ENCODE measurements at places on chromosomes 1 and 21.

GRCh38 chr21:45169682-45170081 is 95.3 kb downstream of the ADARB1 start:
- no peak for DNase-seq

DNA sequence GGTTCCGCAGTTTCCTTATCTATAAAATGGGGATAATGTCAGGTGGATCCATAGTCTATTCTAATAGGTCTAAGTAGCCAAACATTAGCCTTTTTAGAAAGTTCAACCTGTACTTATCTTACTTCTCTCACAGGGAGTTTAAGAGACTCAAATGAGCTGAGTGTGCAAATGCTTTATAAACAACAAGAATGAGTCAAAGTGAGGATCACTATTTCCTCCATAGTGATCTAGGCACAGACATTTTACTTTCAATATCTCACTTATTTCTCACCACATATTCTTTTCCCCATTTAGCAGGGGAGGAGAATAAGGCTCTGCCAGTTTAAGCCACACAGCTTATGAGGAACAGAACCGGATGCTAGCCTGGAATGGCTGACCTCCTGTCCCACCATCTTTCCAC is 92.1 kb upstream of the LMO4 start:
- no peak for DNase-seq

GRCh38 chr1:183243161-183244050 is 57.3 kb downstream of the LAMC2 start:
- DNase-seq: no peak

DNA sequence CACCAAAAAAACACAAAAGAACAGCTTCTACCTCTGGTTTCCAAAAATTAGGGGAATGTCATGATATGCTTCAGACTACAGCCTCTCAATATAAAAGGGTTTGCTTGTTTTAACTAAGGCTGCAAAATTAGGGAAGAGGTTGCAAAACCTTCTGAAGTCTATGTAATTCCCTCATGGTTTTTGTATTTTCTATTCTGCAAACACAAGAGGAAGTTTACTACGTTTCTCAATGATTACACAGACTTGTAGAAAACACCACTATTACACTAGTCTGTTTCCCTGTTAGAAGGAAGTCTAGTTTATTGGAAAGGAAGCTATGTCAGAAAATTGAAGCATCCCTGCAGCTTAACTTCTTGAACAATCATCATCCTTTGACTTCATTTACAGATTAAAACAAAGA is 229.7 kb upstream of the FMN2 start:
- DNase-seq: no peak

DNA sequence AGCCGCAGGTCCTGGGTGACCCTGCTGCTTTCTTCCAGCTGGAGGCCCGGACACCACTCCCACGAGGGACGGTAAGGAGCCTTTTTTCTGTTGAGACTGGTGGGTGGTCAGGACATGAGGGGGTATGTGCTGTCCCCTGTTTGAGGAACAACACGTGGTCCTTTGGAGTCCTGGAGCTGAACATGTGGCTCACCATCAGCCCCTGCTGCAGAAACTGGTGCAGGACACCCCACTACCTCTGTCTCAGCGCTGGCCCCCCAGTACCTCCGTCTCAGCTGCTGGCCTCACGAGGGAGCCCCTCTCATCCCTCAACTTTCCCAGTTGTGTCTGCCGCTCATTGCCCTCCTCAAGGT is 34.7 kb downstream of the SLC19A1 start:
- DNase-seq: no peak

DNA sequence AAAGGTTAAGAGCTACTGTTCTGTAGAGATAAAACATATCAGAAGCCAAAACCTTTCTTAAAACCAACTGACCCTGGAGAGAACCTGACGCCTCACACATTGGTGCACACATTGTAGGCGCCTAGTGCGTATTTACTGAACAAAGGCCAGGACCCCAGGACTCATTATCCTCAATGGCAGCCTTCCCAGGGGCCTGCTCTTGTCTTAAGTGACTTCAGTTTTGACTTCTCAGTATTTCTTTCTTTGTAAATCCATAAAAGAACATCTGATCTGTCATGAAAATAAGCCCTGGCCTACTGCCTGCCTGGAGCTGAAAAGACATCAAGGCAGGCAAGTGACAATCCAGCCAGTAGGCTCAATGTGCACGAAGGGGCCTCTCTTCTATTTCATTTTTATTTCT is 27.6 kb downstream of the ABCA4 start:
- DNase-seq: no peak

DNA sequence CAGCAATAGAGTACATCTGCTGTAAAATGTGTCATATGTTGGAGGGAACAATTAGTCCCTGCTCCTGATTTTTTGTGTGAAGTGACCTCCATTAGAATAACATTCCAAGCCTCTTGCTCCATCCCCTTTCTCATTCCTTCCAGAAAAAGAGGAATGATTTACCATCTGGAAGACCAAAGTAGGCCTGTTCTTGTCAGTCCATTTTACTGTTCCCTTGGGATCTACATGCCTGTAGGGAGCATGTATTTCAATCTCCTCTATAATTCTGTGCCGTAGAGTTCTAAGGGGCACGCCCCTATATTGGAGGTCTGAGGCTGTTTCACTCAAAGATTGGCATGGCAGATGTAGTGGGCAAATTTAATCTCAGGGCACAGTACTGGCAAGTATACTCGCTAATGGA is 48.8 kb upstream of the MAN1A2 start:
- no peak for DNase-seq

DNA sequence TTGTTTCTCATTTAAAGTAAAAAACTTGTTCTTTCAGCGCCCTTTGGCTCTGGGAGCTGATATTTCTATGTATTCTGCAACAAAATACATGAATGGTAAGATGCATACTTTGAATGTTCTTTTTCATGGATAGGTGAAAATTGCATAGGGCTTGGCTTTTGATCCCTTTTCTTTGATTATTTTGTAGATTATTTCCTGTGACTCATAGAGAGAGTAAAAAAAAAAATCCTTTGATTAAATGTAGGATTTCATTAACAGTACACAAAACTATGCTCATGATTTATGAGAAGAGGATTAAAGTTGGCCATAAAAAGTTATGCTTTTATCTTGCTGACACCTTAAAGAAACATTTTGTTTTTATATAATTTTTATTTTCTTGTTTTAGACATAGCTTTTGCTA is 18.7 kb downstream of the CTH start:
- no peak for DNase-seq

GRCh38 chr1:22048351-22049192 is 3.9 kb upstream of the CDC42 start:
- no peak for DNase-seq

- DNase-seq: peak; percentile 52
Measured at GRCh38 chr1:27598902-27599528, 4.9 kb downstream of the AHDC1 start.

- no peak for DNase-seq
Measured at GRCh38 chr1:235951661-235952060, 85.0 kb upstream of the LYST start.

DNA sequence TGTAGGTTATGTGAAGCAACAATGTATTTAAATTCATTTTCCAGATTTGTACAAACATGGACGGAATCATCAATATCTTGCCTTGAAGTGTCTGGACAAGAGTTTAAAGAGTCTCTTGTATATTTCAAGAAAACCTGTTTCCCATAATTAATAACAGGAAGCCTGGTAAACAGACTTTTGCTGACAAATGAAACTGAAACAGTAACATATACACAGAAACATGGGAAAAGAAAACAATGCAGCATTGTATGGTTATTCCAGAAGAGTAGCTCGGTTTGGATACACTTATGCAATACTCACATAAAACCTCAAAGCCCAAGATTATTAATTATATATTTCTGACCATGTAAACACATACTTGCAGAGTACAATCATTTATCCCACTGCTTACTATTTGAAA is 265.5 kb downstream of the PTPRC start:
- DNase-seq: no peak

- DNase-seq: no peak
Measured at GRCh38 chr1:18009055-18009454, 98.5 kb upstream of the IGSF21 start.

DNA sequence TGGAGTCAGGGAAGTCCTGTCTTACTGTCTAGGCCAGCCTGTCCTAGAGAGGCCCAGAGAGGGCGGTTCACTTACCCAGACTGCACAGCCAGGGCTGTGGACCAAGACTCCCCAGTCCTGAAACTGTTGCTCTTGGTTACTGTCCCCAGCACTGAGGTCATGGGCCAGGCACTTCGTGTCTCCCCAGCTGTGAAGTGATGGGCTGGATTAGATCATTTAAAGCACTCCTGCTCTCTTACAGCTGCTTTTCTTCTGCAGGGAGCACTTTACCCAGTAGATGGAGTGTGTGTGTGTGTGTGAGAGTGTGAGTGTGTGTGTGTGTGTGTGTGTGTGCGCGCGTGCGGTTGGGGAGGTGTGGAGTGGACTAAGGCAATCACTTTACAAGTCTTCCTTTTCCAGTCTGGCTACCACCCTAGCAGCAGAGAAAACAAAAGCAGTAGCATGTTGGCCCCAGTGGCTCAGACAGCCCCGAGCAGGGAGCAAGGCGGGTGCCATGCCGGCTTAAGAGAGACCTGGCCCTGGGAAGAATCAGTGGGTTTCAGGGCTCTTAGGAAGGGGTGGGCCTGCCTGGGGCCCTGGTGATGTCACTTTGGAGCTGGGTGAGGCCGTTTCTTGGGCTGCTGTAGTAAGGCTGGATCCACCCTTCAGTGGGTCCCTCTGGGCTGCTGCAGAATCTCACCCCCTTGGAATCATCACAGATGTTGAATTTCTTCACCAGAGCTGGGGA is 2.4 kb downstream of the SPSB1 start:
- DNase-seq: peak; percentile 20

All from stimulated activated CD4-positive, alpha-beta T cell treated with anti-CD3 and anti-CD28 coated beads, Interleukin-2, amount 100 ng/mL, for 24 hours (primary cell).